Tibial artery (tissue), 4 donors: ENCODE measurements at places on chromosomes 1 and 21.
A peak's percentile ranks its signal among the peaks of the same experiment; 100 is the strongest.

DNA sequence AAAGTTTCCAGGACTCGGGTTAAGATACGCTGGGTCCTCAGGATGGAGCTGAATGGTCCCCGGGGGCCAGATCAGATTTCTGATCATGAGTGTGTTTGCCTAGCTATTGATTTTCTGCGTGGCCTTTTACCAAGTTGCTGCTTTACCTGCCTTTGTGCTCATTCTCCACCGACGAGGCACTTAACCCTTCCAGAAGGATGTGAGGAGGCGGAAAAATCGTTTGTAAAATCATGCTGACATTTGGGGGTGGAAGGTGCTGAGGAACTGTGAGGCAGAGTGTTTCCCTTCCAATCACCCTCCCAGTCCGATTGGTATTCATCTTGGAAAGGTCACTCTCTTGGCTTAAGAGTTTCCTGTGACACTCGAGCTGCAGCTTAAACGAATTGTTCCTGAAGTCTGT is 337.1 kb upstream of the KAZN start:
- DNase-seq, result no peak

GRCh38 chr1:94125551-94126514 is 4.9 kb upstream of the ABCA4 start:
- DNase-seq, result no peak

- DNase-seq, result no peak
Measured at GRCh38 chr1:20723159-20723536, 5.3 kb upstream of the KIF17 start.

DNA sequence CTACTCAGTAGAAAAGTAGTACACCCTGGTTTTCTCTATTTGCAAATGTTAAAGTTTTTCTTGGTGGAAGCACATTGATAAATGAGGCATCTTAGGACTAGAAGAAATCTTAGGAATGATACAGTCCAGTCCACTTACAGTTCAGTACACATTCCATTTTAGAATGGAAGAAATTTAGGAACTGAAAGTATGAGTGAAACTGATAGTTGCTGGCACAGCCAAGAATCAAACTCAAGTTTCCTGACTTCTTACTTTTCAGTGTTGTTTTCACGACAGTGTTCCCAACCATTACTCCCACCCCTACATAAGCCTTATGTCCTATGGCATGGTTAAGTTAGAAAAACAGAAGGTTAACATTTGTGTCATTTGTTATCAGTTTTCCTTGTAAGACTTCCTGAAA is 258.5 kb downstream of the BACH1 start:
- no peak for DNase-seq

DNA sequence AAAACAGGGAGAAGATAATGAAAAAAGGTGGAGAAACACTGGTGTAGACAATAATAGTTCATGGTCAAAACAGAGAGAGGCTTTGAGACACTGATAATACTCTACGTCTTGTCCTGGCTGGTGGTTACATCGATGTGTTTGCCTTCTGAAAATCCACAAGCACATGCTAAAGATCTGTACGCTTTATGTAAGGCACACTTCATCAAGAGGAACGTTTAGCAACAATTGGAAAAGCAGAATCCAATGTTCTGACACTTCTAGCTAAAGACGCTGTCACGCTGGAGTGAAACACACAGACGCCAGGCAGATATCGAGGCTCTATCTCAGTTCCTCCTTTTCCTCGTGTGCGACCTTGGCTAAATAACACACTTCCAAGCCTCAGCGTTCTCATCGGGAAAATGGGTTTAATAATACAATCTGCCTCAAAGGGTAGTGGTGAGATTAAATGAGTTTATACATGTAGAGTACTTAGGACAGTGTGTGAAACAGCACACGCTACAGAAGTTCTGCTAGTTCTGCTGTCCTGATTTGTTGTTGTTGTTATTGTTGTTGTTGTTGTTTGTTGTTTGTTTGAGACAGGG is 386.1 kb downstream of the SETD4 start:
- DNase-seq, result no peak

DNA sequence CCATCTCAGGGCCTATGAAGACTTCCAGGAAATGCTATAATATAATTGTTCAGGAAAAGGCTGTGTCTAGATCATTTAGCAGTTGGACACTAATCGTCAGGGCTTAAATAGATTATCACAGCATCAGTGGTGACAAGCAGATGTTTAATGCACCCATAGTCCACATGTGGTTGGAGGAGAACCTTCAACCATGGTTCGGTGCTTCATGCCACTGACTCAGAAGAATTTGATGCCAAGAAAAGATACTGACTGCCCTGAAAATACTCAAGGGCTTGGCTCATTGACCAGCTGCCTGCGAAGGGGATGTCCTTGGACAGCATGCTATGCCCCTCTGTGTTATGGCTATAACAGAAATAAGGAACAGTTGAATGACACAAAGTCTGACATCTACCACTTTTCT is 175.7 kb downstream of the HHIPL2 start:
- no peak for DNase-seq

GRCh38 chr1:2372551-2373490 is 18.5 kb downstream of the MORN1 start:
- DNase-seq, result peak; percentile 13

GRCh38 chr1:210087058-210087457 is 145.5 kb upstream of the SERTAD4 start:
- no peak for DNase-seq

- no peak for DNase-seq
Measured at GRCh38 chr1:214213136-214213535, 67.8 kb upstream of the SMYD2 start.

DNA sequence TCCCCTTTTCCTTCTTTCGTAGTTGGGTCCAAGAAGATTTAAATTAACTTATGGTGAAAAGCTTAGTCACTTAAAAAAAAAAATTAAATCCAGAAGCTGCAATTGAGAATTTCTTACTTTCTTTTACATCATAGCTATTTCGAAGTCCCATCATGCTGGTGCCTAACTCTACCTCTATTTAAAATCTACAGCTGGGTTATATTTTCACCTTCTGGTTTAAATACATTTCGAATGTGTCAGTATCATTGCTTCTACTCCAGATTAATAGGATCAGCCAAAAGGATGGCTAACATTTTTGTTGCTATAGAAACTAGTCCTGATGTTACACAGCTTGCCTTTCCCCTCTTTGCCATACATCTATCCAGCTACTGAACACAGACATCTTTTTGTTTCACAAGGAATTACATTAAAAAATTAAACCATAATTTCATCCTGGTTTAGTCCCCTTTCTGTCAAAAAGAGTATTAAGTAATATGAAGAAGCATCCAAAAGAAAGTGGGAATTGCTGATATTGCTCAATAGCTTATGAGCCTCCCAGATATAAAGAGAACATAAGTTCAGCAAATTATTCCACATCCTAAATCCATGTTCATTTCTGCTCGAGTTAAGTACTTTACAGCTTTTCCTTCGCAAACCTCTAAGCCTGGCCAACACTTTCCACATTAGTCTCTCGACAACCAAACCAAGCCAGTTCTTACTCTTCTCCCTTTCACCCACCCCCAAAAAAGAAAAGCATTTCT is 396.7 kb upstream of the DAB1 start:
- DNase-seq, result no peak

DNA sequence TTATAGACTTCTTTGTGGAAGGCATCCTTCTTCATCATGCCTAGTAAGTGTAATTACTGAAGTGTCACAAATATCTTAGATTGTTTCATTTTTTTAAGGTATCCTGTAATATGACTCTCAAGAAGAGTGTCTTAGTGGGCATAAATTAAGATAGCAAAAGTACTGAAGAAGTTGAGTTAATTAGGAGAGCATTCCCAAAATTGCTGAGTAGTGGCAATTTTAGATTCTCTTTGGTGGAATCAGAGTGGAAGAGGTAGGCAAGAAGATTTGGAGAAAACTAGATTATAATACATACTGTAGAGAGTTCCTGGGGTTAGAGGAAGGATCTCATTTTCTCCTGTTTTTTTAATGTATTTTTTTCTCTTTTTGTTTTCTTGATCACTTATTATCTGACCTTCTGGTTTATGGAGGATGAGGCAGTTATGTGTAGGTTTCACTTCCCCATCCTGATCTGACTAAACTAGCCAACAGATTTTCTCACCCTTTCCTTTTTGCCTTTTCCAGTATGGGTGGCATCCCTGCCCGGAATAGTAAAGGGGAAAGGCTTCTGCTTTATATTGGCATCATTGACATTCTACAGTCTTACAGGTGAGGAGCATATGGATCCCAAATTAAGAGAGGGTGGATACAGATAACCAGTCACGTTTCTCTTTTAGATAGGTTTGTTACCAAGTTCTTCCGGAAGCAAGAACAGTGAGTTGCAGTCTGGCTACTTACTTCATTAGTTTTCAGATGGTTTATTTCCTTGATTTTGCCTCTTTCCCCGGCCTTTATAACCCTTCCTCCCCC is 16.7 kb upstream of the PSMD4 start:
- DNase-seq, result no peak

DNA sequence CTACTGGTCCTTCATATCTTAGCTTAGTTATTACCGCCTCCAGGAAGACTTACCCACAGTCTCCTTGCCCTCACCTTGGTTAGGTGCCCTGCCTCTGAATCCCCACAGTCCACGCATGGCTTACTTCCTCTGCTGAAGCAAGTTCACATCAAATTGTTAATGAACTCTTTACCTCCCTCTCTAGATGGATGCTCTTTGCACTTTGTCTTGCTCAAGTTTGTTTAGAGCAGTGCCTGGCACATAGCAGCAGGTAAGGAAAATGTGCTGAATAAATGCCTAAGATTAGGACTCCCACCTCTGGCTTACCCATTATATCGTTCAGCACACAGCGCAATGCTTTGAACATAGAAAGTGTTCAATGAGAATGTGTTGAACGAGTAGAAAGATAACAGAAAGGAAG is 90.5 kb downstream of the BEND5 start:
- DNase-seq, result no peak

DNA sequence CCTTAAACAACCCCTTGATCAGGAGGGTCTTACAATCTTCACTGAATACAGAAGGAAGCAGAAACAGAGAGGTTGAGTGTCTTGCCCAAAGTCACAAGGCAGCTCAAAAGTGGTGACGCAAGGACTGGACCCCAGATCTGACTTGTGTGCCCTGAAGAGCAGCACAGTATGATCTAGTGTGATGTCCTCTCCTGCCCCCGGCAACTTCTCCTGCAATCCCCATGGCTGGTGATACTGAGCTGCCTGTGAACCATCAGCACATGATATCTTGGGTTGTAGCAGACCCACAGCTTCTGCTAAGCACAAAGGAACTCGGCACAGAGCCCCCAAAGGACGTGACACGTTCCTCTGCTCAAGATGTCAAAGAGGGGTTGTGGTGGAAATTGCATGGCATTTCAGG is 51.2 kb upstream of the EDN2 start:
- DNase-seq, result peak; percentile 7

DNA sequence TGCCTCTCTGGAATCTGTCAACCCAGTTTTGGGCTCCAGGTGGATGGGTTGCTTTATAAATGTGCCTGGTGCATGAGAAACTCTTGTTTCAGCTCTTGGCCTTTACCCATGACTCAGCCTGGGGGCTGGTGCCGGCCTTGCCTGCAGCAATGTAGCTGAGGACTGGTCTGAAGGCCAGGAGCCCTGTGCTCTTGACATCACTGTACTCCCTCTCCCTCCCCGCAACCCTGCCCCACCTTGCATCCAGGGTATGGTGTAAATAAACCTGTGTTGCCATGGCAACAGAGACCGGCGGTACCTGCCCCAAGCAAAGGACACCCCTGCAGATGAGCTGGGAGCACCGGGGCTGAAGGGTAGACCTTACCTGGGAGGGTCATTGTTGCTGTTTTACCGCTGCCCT is 13.3 kb downstream of the FAM151A start:
- no peak for DNase-seq
